ENCODE measurements at places on chromosomes 2 and 18.

DNA sequence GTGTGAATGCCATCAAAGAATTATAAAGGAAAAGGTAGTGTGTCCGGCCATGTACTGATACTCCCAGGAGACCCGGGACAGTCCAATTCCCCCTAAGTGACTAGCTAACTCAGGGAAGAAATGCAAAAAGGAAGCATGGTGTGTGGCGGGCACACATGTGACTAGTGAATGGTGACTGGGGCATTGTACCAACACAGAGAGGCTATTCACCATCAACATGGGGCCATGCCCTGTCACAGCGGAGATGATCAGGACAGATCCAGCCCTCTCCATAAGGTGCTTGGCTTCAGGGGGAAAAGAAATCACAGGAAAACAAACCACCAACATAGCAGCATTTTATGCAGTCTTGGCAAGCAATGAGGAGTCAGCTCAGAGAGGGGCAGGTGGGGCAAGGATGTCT, 34.3 kb downstream of the FAM168B start:
- DNase-seq = no peak

- DNase-seq = no peak
These were observed 353.1 kb upstream of the FANCL start for GRCh38 chr2:58594175-58594574.

DNA sequence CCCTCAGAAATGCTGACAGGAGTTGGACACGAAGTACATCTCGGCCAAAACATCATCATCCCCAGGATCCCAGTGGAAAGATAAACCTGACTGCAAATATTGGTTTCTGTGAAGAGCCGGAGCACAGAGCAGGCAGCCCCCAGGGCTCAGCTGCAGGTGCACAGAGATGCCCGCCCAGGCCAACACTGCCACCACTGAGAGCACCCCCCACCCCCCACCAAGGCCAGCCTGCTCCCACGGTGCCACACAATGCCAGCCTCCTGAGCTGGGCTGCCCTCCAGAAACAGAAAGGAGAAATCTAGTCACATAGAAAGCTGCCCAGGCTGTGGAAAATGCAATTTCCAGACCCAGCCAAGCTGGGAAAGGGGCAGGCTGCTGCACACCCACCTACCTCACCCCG, 71.7 kb downstream of the GALNT14 start:
- no peak for DNase-seq

DNA sequence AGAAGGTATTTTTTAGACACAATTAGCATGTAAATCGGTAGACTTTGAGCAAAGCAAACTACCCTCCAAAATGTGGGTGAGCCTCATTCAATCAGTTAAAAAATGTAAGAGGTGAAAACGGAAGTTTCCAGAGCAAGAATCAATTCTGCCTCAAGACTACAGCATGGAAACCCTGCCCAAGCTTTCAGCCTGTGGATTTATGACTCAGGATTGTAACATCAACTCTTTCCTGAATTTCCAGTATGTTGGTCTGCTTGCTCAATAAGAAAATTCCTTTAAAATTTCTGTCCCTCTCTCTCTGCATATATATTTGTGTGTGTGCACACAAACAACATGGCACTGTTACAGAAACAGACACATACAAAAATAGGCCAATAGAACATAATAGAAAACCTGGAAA, 228.6 kb upstream of the DOK6 start:
- no peak for DNase-seq

GRCh38 chr18:7524786-7525185, 42.3 kb upstream of the PTPRM start:
- DNase-seq = no peak

GRCh38 chr2:145599756-145600155, 1079.8 kb upstream of the ZEB2 start:
- no peak for DNase-seq
